ENCODE measurements at places on chromosomes 4 and X.

DNA sequence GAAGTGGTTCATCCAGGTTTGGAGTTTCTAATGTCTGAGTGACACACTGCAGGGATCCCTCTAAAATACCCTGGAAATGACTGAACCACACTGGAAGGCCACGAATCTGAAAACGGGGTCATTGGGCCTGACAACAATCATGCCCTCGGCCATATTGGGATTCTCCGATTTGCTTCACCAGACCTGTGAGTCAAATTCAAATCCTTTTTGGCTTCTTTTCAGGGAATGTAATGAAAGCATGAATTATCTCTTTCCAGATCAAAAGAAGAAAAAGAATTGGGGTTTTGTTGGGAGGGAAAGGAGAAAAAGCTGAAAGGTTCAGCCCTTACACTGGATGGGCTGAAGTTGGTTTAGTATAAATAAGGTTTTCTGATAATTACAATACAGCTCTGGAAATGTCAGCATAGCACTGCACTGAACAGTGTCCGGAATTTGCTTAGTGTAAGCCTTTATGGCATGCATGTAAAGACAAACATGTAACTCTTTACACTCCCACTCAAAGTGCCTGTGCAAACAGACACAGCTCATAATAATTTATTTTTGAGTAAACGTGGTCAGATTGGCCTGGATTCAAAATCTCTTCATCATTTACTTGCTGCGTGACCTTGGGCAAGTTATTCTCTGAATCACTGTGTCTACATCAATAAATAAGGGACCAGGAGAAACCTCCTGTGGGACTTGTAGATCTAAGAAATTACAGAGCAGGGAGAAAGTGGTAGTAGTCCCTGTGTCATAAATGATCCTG, 21.4 kb downstream of the CT47C1 start:
- no peak for DNase-seq

- no peak for DNase-seq
These were observed 100.8 kb upstream of the ATXN3L start for GRCh38 chrX:13420545-13421183.

DNA sequence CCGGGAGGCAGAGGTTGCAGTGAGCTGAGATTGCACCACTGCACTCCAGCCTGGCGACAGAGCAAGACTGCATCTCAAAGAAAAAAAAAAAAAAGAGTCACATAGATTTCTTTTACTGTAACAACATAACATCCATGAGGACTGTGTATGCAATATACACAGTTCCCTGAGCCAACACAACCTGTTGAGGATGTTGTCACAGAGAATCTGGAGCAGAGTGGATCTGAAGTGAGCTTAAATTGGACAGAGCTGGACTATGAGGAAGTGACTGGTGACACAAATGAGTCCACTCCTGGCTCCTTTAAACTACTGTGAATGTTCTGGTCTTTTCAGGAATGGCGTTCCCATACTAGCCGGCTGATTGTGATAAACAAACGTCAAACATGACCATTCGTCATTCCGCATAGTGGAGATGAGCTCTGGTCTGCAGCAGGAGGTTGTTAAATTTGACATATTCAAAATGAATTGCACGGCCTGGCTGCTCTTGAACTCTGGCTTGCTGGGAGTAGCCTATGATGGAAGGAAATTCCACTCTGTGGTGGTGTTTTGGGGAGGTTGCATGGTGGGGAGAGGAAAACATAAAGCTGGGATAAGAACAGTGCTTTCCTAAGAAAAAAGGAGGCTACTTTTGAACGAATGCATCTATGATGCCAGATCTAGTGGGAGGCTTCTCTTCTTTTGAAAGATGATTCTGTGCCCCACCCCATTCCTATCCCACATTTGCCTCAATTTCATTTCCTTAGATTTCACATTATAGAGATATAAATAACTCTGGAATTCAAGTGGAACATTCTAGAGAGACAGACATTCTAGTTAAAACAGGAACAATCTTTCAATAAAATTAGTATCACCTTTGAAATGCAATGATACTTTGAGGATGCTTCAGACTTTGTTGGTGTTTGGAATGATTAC, 149.5 kb downstream of the SHROOM3 start:
- no peak for DNase-seq

- DNase-seq, result no peak
These were observed 764 bp downstream of the PDGFRA start for GRCh38 chr4:54229631-54230483.

DNA sequence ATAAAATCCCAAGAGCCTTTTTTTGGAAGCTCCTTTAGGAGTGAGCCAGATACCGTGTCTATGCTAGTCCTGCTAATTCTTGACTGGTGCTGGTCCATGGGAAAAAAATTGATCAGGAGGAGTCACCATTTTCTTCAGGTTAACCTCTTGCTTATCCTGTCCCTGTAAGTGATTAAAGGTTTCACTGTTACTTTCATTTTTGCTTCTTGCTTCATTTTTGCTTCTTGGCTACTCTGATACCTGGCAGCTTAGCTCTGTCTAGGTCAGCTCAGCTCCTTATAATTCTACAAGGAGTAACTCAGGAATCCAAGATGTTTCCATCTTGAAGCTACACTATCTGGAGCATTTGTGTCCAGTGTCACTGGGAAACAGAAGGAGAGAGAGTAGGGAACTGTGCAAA, 45.7 kb downstream of the AFM start:
- DNase-seq, result no peak

DNA sequence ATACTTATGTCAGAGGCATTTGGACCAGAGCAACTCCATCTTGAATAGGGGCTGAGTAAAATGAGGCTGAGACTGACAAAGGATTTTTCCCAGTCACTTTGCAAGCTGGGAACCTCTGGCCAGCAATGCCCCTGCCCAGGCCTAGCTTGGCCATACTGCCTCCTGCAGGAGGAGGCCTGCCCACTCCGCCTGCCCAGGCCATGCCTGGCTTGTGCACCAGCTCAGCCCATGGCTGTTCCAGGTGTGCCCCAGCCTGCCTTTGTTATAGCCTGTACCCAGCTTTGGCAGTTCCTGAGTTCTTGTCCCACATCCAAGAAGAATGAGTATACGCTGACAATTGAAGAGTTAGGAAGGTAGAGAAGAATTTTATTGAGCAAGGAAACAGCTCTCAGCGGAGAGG, 176.1 kb downstream of the AASDH start:
- DNase-seq, result no peak

DNA sequence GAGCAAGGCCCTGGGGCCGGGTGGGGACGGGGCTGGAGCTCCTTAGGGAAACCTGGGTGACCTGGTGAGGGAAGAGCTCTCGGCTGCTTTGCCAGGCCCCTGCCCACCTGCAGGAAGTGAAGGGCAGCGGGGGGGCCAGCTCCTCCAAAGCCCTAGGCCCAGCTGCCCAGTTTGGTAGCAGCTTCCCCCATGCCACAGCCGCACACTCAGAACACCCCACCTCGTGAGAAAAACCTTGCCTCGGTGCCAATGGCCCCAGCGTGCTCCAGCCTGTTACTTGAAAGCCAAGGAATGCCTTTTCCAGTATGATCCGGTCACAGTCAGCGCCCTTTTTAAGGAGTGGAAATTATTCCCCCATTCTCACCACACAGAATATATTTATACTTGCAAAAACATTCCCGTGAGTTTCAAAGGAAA, 38.3 kb downstream of the ACOX3 start:
- no peak for DNase-seq

DNA sequence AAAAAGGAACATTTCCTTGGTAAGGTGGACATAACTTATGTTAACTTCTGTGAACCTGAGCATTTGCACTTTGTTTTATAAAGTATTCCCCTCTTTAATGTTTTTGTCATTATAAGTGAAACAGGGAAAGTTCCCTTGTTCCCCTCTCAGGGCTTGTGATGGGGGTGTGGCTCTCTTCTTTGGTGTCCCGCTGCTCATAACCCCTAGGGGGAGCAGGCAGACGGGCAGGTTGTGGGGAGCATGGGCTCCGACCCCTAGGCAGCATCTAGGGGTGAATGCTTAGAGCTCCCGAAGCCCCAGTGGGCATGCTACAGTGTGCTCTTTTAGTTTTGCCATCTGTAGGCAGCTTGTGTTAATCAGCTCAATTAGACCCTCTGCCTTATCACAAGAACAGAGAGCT, 200.4 kb downstream of the DACH2 start:
- DNase-seq, result no peak

DNA sequence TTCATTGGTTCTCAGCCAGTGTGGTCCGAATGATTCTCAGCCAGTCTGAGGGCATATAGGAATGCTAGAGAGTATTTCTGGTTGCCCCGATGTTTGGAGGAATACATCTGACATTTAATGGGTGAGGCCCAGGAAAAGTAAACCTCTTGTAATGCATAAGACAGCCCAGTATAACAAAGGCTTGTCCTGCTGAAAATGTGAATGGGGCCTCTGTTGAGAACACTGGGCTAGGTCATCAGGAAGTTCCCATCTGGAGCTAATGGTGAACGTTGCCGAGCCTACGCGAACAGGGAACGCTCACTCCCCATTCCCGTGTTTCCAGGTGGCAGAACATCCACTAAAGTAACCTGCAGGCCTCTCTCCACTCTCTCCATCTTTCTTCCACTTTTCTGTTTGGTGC, 132.0 kb upstream of the CLNK start:
- no peak for DNase-seq

DNA sequence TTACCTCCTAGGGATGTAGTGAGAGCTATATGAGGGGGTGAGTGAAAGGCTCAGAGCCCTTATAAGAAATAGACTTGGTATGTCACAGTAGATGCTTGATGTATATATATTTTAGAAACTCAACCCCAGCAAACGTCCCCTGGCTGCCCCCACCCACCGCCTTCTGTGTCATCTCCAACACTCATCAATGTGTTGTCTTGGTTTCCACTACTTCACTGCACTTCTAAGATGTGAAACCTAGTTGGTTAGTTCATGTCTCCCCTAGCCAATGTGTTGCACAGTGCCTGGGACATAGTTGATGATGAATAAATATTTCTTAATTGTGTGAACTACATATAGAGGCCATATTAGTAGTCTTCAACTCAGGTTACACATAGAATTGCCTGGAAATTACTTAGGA, 4.4 kb downstream of the FGFBP2 start:
- no peak for DNase-seq

- no peak for DNase-seq
These were observed 48.8 kb upstream of the PITX2 start for GRCh38 chr4:110671679-110672078.

DNA sequence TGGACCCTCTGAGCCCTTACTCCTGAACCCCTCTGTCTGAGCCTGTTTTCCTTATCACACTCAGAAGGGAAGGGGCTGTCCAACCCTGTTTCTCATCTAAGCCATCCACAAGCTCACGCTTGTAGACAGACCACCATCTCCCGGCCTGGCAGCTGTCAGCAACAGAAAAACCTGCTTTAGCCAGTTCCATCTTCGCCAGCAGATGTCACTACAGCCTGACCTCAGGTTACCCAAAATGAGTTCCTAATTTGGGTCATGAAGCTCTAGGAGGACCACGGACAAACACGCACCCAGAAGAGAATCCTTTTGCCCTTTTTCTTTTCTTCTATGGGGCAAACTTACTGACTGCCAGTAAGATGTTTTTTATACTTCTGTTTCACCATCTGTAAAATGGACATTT, 445.4 kb downstream of the BCOR start:
- DNase-seq, result no peak

DNA sequence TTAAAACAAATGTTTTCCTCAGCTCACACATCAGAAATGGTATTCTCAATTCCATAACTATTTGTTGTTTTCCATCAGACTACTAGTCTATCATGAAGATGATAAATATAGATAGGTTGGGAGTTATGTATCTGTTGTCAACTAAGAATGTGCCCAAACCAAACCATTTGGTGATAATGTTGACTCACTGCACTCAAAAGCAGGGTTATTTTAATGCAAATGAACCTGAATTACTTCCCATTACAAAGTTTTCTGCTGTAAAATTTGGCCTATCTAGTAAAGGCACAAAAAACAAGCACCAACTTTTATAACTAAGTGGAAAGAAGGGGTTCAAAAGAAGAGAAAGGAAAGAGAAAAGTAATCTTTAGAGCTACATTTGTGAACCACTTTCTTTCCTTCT, 93.5 kb downstream of the TBCK start:
- DNase-seq, result no peak

DNA sequence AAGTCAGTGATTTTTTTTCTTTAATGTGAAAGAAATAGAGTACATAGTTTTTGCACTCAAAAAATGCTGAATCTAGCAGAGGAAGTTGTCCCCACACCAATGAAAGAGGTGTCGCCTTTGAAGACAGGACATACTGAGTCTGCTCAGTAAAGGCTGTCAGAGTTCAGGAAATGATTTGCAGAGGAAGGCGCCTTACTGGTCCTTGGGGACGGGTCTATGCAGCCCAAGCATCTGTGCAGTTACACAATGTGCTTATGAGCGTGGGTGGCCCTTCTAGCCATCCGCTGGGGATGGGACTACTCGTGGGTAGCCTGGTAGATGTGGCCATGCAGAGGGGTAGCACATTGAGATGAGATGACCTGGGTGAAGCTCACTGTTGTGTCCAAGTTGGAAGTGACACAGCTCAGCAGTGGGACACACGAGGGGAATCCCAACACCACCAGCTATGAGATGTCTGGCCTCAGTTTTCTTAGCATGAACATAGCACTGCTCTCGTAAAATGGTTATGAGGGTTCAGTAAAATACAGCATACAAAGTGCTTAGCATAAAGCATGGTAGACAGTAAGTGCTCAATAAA, 116.5 kb upstream of the RBPJ start:
- DNase-seq, result no peak

DNA sequence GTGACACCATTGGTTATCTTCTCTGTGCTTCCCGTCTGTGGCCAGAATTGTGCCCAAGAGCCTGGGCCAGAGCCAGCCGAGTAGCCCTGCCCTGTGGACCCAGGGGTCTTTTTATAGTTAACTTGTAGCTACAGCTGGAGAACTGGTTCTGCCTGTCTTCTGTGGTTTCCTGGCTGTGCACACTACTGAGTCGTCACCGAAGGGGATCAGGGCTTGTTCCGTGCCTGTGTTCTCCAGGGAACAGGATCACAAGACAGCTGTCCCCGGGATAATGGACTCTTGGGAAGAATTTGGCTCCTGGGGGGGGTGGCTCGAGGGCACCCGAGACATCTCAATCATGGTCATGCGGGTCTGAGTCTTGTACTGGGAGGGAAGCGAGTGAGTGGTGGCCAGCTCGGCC, 22.1 kb upstream of the OPN1LW start:
- DNase-seq, result no peak

GRCh38 chr4:7910263-7910896, 29.3 kb downstream of the AFAP1 start:
- DNase-seq, result no peak

- DNase-seq, result no peak
These were observed 190.9 kb upstream of the BANK1 start for GRCh38 chr4:101599620-101600019.

DNA sequence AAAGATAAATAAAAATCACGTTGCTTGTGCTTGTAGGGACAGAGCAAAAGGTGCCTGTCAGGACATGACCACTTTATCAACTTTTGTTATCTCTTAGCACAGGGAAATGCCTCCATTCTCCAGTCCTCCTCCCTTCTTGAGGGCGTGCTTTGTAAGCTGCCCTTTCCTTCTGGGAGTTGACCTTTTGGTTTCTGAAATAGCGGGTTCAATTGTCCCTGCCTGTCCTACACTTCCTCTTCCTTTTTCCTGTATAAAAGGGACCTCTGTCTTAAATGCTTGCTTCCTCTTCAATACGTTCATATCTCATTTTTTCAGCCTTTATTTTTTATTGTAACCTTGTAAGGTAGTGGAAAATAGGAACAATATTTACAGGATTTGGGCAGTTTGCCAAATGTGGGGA, 153.5 kb downstream of the SH3BGRL start:
- DNase-seq, result no peak
